Common myeloid progenitor, CD34-positive (primary cell): ENCODE measurements at places on chromosomes 2 and 18.

DNA sequence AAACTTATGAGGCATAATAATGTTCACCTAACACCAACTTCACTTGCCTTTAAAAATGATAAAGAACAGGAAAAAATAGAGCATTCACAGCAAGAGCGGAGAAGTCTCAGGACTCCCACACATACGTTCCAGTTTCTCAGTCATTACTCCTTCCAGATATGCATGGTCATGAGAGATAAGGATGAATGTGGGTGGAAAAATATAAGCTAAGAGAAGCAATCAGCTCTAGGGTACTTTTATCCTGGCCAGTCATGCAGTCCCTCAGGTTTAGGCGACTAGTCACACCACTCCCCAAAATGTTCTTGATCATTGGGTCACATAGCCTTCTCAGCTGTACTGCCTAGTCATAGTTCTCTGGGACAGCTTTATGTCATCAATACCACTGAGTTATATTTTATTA is 29.2 kb upstream of the CCDC178 start:
- no peak for DNase-seq
- no peaks in the 10 kb centered on the region for H3K4me1 ChIP-seq
- no peaks in the 10 kb centered on the region for H3K36me3 ChIP-seq
- no peaks in the 10 kb centered on the region for H3K27me3 ChIP-seq
- no peak overlapping the region for H3K4me3 ChIP-seq

DNA sequence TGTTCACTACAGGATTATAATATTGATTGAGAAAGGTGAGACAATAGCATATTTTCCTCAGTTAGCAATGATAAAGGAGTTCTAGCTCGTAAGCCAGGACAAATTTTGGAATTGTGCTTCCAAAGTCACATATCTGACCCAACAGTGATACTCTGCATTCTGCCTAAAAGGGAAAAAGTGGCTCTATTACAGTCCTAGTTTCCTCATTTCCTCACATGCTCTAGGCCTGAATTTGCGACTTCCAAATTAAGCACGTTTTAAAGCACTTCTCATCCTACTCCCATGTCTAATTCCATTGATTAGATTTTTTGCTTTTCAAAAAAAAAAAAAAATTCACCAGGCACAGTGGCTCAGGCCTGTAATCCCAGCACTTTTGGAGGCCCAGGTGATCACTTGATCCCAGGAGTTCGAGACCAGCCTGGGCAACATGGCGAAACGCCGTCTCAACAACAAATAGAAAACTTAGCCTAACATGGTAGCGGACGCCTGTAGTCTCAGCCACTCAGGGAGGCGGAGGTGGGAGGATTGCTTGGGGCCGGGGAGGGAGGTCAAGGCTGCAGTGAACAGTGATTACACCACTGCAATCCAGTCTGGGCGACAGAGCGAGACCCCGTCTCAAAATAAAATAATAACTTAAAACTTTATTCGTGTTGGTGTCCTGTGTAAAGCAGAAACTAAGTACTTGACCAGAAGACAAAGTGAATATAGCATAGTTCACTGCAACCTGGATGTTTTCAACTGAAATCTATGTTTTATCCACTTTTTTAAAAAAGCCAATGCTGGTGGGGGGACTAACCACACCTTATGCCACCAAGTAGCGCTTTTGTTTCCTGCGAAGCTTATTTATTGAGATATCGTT is 1.5 kb downstream of the ESCO1 start:
- H3K4me3 ChIP-seq: peak overlapping the region; percentile 94
- peak overlapping the region; percentile 78 for H3K27ac ChIP-seq
- H3K27me3 ChIP-seq: no peaks in the 10 kb centered on the region
- H3K4me1 ChIP-seq: peaks cover 27% of the 10 kb centered on the region
- peaks cover 3% of the 10 kb centered on the region for H3K36me3 ChIP-seq
- DNase-seq: peak; percentile 1

- H3K36me3 ChIP-seq: no peaks in the 10 kb centered on the region
- no peak for DNase-seq
- no peaks in the 10 kb centered on the region for H3K4me1 ChIP-seq
- no peak overlapping the region for H3K4me3 ChIP-seq
- no peaks in the 10 kb centered on the region for H3K27me3 ChIP-seq
- no peak overlapping the region for H3K27ac ChIP-seq
Measured at GRCh38 chr2:231627384-231628120, 34.9 kb downstream of the TEX44 start.

DNA sequence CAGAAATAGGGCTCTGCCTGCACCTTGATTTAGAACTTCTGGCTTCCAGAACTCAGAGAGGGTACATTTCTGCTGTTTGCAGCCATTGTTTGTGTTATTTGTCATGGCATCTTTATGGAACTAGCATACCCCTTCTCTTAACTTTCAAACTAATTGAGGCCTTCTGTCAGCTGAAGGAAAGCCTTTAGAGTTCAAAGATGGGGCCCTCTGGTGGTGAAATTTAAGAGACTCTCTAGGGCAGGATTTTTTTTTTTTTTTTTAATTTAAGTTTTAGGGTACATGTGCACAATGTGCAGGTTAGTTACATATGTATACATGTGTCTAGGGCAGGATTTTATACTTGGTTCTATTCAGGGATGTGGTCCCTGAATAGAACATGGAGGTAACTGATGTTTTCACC is 260.6 kb upstream of the LINC00305 start:
- DNase-seq: peak; percentile 66
- H3K4me3 ChIP-seq: no peak overlapping the region
- H3K27ac ChIP-seq: no peak overlapping the region
- no peaks in the 10 kb centered on the region for H3K4me1 ChIP-seq
- no peaks in the 10 kb centered on the region for H3K27me3 ChIP-seq
